ENCODE measurements at places on chromosomes 5 and 9.

DNA sequence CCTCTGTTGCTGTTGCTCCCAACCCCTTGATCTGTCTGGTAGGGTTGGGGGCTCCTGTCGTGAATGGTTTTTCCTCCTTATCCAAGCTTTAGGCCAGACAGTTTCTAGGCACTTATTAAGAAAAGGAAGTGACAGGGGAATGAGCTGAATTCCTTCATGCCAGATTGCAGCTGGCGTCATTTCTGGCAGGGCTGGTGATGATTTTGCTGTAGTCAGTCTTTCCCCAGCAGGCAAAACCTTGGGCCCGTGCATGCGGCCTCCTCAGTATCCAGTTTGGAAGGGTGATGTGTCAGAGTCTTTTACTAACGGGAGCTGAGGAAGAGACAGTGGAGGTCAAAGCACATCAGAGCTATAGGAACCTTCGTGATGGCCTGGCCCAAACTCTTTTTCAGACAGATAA lies 58.8 kb downstream of the COL27A1 start:
- DNase-seq: peak; percentile 26

DNA sequence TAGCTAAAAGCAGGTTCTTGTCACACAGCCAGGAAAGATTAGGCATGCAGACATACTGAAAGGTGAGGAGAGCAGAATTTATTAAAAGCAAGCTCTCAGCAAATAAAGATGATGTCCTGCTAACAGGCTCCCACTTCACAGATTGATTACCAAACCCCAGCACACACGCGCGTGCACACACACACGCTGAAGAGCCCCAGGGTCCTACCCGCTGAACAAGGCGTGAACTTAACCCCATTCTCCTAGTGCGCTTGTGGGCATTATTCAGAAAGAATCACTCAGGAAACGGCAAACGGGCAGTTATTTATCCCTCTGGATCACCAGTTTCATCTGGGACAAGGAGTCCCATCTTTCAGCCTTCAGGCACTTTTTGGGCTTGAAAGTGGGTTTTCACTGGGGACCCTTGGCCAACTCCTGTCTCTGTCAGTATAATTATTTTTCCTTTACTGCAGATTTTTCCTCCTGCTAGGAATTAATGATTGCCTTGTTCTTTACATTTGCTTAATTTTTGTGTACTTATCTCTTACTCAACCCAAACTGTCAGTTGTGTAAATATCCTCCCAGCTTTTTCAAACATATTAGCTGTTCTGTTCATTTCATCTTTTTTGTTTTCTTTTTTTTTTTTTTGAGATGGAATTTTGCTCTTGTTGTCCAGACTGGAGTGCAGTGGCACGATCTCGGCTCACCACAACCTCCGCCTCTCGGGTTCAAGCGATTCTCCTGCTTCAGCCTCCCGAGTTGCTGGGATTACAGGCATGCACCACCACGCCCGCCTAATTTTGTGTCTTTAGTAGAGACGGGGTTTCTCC lies 92.6 kb downstream of the RIC1 start:
- DNase-seq: no peak

GRCh38 chr9:105842023-105842644 lies 147.8 kb downstream of the TMEM38B start:
- peak; percentile 38 for DNase-seq

DNA sequence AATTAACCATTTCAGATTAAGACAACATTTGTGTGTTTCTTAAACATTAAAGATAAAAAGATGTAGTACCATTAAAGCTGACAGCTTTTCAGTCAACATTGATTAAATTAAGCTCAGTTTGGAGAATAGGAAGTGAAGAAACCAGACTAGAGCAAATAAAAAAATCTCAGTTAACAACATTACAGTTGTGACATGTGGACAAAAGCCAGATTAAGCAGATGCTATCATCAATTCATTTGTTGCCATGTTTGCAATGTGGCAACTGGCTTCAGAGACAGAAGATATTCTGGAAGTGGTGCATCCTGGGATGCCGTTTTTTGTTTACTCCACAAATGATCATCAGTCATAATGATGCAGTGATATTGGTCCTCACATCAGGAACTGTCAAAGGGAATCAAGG lies 70.3 kb upstream of the CNTLN start:
- DNase-seq: no peak

- no peak for DNase-seq
These were observed 23.5 kb upstream of the SSBP2 start for GRCh38 chr5:81774374-81774773.

Data from iris pigment epithelial cell (primary cell).